ENCODE measurements at places on chromosomes 4 and X.

DNA sequence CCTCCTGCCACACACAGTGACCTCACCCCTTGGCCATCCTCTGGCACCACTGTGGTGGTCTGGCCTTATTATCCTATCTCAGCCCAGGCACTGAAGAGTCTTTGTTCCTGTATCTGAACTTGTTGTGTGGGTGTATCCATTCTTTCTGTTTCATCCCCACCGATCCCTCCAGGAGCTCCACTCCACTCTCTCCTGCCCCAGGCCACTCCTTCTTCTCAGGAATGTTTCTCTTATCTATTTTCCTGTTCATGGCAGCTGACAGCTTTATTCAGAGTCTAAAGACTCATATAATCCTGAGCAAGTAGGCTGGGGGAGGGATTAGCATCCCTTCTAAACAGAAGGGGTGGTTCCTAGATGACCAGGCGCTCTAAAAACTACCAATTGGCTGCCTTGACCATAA, 150.0 kb downstream of the ANAPC10 start:
- DNase-seq: no peak

DNA sequence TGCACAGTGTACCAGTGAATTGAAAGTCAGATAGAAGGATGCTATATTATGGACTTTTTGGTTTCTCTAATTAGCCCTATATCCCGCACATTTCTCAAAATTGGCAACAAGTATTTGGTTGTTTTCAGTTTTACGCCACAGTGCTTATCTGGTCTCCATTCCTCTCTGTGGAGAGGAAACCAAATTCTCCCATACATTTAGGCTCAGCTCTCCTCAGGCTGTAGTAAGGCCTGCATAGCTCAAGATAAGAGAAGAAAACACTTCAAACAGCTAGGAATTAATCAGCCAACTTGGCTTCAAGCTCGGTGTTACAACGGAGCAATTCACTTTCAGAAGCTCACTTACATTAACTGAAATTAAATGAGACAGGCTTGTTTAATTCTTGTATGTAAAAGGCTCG, 263.2 kb downstream of the PDHA2 start:
- no peak for DNase-seq

GRCh38 chr4:6957148-6957520, 47.5 kb downstream of the TBC1D14 start:
- no peak for DNase-seq

DNA sequence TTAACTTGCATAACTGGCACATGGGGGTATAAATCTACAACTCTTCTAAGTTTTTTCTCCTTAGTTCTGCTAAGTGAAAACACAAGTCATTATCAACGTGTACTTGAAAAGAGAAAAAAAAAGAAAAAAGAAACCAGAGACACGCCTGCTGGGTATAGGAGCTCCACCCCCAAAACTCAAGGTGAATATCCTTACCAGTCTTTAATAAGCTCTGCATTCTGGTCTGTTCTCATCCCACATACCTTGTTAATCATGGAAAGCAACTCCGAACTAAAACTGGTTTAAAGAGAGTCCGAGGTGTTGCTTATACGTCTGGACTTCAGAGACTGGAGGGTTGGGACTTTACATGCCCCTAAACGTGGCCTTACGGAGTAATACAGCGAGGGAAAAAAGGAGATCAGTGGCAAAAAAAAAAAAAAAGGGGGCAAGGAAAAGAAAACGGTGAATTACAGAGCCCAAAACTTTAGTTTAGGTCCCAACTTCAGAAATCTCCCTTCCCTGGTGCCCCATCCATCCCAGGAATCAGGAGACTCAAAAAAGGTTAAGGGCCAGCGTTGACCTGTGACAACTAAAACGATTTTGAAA, 1.0 kb downstream of the PGRMC2 start:
- no peak for DNase-seq

GRCh38 chr4:24849756-24850155, 54.4 kb downstream of the SOD3 start:
- DNase-seq: no peak

GRCh38 chrX:34734383-34734782, 77.3 kb upstream of the TMEM47 start:
- no peak for DNase-seq

GRCh38 chr4:9994246-9994847, 26.9 kb downstream of the SLC2A9 start:
- DNase-seq: no peak
